CD4-positive, alpha-beta T cell treated with Interleukin-10 for 1 hour (primary cell): ENCODE measurements at places on chromosomes 6 and 20.

DNA sequence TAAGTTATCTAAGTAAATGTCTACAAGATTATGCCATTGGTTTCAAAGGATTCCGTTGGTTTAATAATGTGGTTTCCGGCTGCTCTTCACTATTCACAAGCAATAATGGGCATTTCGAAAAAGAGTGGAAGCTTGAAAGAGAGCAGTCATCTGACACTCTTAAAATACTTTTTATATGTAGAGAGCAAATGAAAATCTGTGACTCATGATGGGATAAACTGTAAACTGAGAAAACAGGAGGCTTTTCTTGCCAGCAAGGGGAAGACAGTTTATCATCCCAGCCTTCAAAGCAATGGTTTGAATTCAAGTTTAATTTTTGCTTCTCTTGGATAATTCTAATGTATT is 145.7 kb downstream of the KHDC1L start:
- DNase-seq, result no peak

DNA sequence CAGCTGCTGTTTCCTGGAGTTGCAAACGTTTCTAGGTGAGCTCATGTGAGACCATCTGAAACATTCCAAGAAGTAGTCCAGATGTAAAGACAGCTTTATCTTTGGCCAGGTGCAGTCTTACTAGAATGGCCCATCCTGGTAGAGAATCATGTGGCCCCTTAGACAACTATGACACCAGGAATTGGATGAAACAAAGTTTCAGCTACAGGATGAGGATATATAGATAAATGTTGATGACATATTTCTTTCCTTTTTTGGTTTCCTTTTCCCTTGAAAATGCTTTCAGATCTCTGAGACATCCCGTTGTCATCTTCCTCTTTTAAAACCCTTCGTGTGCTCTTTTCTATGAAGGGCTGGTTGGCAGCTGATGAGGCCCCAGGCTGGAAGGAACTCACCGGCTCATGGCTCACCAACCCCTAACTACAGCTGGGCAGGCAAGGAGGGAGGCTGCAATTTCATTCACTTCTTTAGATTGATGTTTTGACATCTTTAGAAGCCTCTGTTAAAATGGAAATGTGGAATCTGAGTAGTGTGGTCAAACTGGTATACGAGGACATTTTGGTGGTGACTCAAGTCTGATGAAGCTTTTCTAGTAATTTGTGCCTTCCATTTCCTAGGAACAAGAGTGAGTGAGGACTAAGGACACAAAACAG is 167.9 kb upstream of the TNFAIP3 start:
- DNase-seq, result no peak

GRCh38 chr6:147173675-147174308 is 30.4 kb upstream of the STXBP5 start:
- no peak for DNase-seq

GRCh38 chr6:129138739-129139405 is 255.9 kb downstream of the LAMA2 start:
- DNase-seq, result no peak

GRCh38 chr20:54914995-54915394 is 439.6 kb downstream of the DOK5 start:
- DNase-seq, result no peak

GRCh38 chr20:22394583-22394982 is 189.8 kb downstream of the FOXA2 start:
- DNase-seq, result no peak

- DNase-seq, result no peak
These were observed at the start of gene F13A1 for GRCh38 chr6:6319952-6320811. TSS of gene F13A1 (minus strand) at chr6:6320662. CDS start at chr6:6318664, 1,998 bp downstream.

GRCh38 chr6:346386-347030 is 45.0 kb upstream of the IRF4 start:
- no peak for DNase-seq

DNA sequence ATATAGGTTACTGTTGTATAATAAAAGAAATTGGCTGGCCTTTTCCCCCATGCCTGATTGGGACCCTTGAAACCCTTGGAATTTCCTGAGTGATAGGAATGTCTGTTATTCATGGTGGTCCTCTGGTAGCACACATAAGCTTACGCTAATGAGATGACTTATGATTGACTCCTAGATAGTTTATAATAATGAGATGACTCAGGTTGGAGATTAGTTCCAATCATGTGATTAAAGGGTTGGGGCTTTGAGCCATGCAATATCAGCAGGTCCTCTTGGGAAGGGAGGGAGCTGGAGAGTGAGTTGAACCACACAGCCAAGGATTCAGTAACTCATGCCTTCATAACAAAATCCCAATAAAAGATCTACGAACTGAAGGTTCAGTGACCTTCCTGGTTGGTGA is 407.6 kb upstream of the MANEA start:
- no peak for DNase-seq

DNA sequence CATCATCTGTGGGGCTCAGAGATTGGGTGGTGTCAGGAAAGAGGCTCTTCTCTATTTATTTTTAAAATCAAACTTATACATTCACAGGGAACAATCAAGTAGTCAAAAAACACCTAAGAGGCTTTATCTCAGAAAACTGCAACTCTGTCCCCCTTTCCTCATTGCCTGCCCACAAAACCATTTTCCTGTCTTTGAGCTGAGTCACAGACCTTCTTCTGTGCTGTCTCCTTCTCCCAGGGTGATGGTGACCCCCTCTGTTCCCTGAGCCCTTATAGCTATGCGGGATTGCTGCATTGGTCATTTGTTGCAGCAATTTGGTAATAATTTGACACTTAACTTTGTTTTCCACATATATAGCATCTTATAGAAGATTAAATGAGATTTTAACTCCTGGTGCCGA is 195.2 kb upstream of the PROKR2 start:
- DNase-seq, result no peak

GRCh38 chr6:159342146-159342545 is 172.9 kb downstream of the FNDC1 start:
- no peak for DNase-seq

GRCh38 chr6:4253604-4254231 is 118.3 kb upstream of the ECI2 start:
- no peak for DNase-seq

DNA sequence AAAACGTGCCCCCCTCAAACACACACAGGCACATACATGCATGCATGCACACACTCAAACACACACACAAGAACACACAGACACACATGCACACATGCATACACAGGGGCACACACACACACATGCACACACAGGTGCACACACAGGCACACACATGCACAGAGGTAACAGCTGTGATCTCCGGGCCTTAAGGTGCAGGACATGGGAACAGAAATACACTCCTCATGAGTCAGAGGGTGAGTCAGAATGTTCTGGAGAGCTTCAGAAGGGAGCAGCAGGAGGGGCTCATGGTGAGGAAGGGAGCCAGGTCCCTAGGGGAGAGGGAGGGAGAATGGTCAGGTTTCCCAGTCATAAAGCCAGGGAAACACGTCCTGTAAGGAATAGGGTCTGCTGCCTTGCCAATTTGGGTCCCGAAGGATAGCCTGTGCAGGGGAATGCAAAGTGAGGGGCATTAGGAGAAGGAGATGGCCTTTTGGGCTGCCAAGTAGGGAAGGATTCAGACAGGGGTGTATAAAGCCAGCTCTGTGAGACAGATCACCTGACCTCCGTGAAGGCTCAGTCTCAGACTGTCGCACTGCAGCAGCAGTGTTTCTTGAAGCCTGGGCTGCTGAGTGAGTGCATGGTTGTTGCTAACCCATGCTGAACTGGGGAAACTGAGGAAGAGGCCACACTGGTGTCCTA is 123.9 kb downstream of the MAFB start:
- no peak for DNase-seq

- no peak for DNase-seq
These were observed 87.0 kb upstream of the CEP162 start for GRCh38 chr6:84314377-84314898.

- DNase-seq, result no peak
These were observed 408.4 kb downstream of the MAFB start for GRCh38 chr20:40280616-40281015.

GRCh38 chr20:38805958-38806854 is 709 bp downstream of the PPP1R16B start:
- peak; percentile 54 for DNase-seq

DNA sequence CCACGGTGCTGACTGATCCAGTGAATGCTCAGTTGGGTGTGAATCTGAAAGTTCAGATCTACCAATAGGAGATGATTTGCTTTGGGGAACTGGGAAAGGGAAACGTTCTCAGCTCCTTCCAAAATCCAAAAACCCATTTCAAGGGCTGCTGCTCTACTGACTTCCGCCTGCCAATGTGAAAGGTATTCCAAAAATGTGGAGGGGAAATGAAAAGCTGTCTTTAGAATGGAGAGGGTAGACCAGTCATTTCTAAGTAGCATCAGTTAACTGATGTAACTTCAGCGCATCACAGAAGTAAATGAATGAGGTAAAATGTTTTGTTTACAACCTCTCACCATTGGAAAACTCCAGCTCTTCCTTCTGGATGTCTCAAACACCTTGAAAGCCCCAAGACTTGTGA is 19.6 kb upstream of the EYA2 start:
- no peak for DNase-seq

- no peak for DNase-seq
These were observed 12.4 kb upstream of the PTPRK start for GRCh38 chr6:128532827-128533226.

- DNase-seq, result no peak
These were observed 42.3 kb upstream of the NR2E1 start for GRCh38 chr6:108123481-108123929.

- no peak for DNase-seq
These were observed 25.2 kb downstream of the TRAM2 start for GRCh38 chr6:52551483-52552277.

GRCh38 chr6:118444796-118445195 is 103.3 kb upstream of the PLN start:
- DNase-seq, result no peak

GRCh38 chr6:107743311-107743710 is 80.8 kb downstream of the SCML4 start:
- DNase-seq, result no peak

DNA sequence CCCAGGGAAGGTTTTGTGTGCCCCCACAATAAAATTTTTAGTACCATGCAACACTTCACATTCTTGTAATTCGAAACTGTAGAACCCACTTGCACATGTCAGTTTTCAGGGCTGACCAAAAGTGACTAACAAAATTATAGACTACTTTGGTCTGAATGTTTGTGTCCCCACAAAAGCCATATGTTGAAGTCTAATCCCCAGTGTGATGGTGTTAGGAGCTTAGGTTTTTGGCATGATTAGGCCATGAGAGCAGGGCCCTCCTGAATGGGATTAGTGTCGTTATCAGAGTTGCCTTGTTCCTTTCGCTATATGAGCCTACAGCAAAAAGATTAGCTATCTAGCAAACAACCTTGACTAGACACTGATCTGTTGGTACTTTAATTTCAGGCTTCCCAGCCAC is 49.0 kb upstream of the TENT5A start:
- no peak for DNase-seq

DNA sequence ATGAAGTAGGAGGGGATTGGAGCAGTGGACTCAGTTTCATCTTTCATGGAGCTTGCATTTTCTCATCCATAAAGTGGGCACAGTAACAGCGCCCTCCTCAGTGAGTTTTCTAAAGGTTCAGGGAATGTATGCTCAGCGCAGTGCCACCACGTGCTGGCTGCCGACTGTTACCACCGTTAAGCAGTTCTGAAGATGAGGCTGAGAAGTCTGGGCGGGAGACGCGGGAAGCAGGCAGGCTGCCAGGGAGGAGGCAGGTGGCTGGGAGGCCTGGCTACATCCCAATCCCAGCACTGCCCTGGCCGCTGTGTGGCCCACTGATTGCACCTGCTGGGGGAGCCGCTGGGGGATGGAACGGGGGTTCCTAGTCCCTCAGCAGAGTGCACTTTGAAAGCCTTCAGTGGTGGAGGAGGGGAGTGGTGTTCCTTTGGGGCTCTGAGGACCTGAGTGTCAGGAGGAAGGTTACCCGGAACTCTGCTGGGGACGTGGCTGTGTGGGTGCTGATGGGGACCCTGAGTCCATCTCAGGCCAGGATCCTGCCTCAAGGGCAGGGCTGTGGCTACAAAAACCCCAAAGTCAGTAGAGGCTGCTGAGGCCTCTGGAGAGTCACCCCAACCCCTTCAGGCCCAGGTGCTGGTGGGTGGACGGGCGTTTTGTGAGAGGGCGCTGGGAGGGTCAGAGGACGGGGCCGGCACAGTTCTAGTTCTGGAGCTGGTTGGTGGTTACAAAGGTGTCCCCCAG is 28.0 kb upstream of the PHACTR3 start:
- no peak for DNase-seq

- no peak for DNase-seq
These were observed 149.6 kb upstream of the KCNK16 start for GRCh38 chr6:39471954-39472659.

DNA sequence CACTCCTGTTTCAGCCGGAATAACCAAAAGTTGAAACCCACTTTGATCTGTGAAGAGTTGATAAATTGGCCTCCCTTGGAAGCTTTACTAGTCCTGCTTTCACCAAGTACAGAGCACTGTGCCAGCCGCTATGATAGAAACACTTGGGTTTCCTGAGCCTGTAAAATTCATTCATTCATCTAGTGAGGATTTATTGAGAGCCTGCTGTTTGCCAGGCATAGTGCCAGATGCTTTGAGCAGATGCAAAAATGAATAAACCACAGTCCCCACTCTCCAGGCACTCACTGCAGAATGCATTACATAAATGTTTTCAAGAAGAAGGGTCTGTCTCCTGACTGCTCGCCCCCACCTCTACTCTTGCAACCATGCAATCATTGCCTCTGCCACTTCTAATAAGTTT is 25.3 kb upstream of the TMEM217 start:
- no peak for DNase-seq

- DNase-seq, result no peak
These were observed 13.0 kb downstream of the SIRPA start for GRCh38 chr20:1908191-1908590.
